Urinary bladder (tissue), 4 donors: ENCODE measurements at places on chromosomes 6 and 20. TPM values are rescaled to one million over a fixed set of nuclear protein-coding genes. Genes with fewer than 3 reads are reported as not detected.

Gene SALL4
- 0.06 TPM for polyA plus RNA-seq

Gene LKAAEAR1
- polyA plus RNA-seq = 0.48 TPM

Gene LHFPL5
- not detected for polyA plus RNA-seq

Gene SYNE1
- 41.9 TPM for polyA plus RNA-seq

Gene LAMA5
- polyA plus RNA-seq = 162 TPM

Gene WFDC10B
- 6.9 TPM for polyA plus RNA-seq

Gene FABP7
- polyA plus RNA-seq = not detected

Gene ATP5F1E
- 50.7 TPM for polyA plus RNA-seq

Gene TAAR6
- not detected for polyA plus RNA-seq

Gene SMOC2
- 176 TPM for polyA plus RNA-seq

Gene C6orf52
- 0.57 TPM for polyA plus RNA-seq

Gene GINM1
- 73.5 TPM for polyA plus RNA-seq

Gene FAM83D
- 27.1 TPM for polyA plus RNA-seq

Gene GABRR2
- polyA plus RNA-seq = 0.66 TPM

Gene BACH2
- polyA plus RNA-seq = 0.90 TPM

Gene TDRD6
- polyA plus RNA-seq = 0.13 TPM

Gene WASF1
- 8.3 TPM for polyA plus RNA-seq

Gene TBXT
- not detected for polyA plus RNA-seq

Gene CDSN
- polyA plus RNA-seq = not detected

Gene POLR1H
- 36.7 TPM for polyA plus RNA-seq

Gene LINC00237
- not detected for polyA plus RNA-seq

Gene BFSP1
- 2.0 TPM for polyA plus RNA-seq

Gene HLA-DMA
- polyA plus RNA-seq = 30.4 TPM

Gene SLC26A8
- polyA plus RNA-seq = 0.09 TPM

Gene GPSM3
- 12.8 TPM for polyA plus RNA-seq

Gene CYP39A1
- polyA plus RNA-seq = 4.3 TPM

Gene KCNK16
- polyA plus RNA-seq = not detected

Gene METTL24
- polyA plus RNA-seq = 4.3 TPM

Gene BPIFB2
- polyA plus RNA-seq = not detected

Gene ZBP1
- 0.46 TPM for polyA plus RNA-seq

Gene BTBD9
- 5.3 TPM for polyA plus RNA-seq

Gene CRISP3
- polyA plus RNA-seq = 0.65 TPM

Gene HLA-DRB1
- 107 TPM for polyA plus RNA-seq

Gene ZC3H12D
- 0.42 TPM for polyA plus RNA-seq

Gene SYNDIG1
- polyA plus RNA-seq = 1.7 TPM

Gene SLC12A5
- polyA plus RNA-seq = 1.5 TPM

Gene EBF4
- polyA plus RNA-seq = 28.9 TPM

Gene TIAM2
- 12.1 TPM for polyA plus RNA-seq

Gene SLC13A3
- 0.77 TPM for polyA plus RNA-seq

Gene HDGFL1
- not detected for polyA plus RNA-seq

Gene APCDD1L
- polyA plus RNA-seq = 5.6 TPM

Gene MCHR2
- polyA plus RNA-seq = not detected

Gene RAD21L1
- not detected for polyA plus RNA-seq

Gene NRSN1
- polyA plus RNA-seq = 0.73 TPM

Gene EDN3
- 0.24 TPM for polyA plus RNA-seq

Gene FAM83B
- polyA plus RNA-seq = 0.72 TPM

Gene IBTK
- 16.8 TPM for polyA plus RNA-seq

Gene CASS4
- polyA plus RNA-seq = 1.1 TPM

Gene GSTA3
- polyA plus RNA-seq = not detected

Gene LY6G6D
- polyA plus RNA-seq = 1.7 TPM

Gene RHAG
- polyA plus RNA-seq = 0.24 TPM

Gene SMLR1
- polyA plus RNA-seq = not detected
